ENCODE measurements at places on chromosomes 2 and 18.

GRCh38 chr18:38397094-38397493, 831.5 kb upstream of the CELF4 start:
- no peak for DNase-seq

- DNase-seq, result no peak
Measured at GRCh38 chr2:15172825-15173224, 388.3 kb downstream of the NBAS start.

- DNase-seq, result peak; percentile 49
Measured at GRCh38 chr2:238569507-238570195, 142.9 kb downstream of the ASB1 start.

DNA sequence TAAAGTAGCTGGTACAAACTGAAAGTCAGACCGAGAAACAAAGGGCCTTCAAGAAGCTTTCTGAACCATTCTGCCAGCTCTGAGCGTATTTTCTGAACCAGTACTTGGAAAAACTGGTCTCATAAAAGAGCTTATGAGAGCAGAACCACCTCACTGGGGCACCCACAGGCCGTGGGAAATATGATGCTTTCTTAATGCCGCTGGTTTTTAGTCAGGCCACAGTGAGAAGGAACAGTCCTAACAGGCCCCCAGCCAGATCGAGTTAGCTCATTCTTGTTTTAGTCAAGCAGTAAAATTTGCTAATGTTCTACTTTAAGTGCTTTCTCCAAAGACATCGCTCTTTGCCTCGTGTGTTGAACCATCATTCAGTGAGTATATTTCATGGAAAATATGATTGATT, 12.7 kb upstream of the NOSTRIN start:
- DNase-seq, result no peak

GRCh38 chr2:12918138-12918834, 201.6 kb downstream of the TRIB2 start:
- no peak for DNase-seq

DNA sequence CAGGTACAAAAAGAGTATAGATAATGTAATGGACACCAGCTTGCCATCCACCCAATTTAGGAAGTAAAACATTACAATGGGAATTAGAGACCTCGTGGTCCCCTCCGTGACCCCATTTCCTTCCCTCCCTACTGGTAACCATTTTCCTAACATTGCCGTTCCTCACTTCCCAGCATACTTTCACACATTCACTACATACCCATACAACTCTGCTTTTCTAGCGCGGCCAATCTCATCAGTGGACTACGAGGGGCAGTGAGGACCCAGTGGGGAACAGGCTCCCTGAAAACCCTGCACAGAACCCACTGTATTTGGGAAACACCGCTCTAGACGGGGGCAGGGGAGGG, 1.1 kb downstream of the ENOSF1 start:
- DNase-seq, result no peak
